ENCODE measurements at places on chromosomes 5 and 9.

DNA sequence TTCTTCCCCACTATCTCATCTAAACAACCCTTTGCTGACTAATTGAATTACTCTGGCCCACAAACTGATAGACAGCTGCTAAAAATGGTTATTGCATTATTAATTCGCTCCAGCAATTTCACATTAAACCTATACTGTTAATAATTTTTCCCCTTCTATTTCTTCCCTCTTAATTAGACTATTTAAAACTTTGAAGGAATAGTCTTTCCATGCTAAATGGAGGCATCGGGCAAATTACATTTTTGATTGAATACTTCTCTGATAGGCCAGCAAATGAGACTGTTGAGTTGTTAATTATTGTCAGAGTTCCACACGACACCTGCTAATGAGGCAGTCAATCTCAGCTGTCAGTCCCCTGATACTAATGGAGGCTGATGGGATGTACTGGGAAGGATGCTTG is 242.5 kb downstream of the TRIM32 start:
- no peak for DNase-seq

DNA sequence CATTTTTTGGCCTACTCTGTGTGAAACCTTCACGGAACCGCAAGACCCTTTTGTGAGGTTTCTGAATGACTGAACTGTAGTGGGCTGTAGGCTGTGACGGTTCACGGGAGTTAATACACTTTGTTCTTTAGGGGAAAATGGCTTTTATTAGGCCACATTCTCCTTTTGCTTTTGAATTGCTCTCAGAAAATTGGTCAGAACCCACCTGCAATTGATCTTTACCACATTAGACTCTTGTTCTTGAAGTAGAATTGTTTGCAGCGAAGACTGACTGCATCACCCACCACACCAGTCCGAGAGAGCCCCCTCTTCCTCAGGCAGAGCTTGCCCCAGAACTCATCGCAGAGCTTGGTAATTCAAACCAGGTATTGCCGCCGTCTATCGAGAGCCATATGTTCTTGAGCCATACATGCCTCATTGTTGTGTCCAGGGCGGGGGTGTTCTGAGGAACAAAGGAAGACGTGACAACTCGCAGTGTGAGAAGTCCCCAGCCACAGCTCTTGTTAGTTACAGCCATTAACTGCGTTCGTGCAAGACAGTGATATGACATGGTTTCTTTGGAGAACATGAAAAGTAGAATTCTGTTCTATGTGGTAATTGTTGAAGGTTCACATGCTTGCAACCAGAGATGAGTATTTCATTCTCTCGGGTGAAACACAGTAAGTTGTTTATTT is 166.4 kb upstream of the OTULINL start:
- no peak for DNase-seq

DNA sequence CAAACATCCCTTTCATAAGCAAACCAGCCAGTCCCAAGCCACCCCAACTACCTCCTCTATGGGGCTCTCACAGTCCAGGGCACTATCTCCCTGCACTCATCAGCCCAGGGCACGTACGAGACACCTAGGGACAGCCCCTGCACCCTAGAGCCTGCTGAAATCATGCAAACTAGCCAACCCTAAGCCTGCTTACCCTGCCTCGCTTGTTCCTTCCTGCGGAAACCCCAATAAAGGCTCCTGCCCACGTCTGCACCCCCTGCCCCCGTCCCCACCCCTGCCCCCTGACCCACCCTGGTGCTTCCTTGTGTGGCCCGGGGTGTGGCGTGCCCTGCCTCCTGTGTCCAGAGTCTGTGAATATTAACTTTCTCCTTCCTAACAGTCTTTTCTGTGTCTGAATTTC is 135.9 kb downstream of the GADD45G start:
- DNase-seq: no peak

- DNase-seq: no peak
Observed at GRCh38 chr9:116643691-116644090, 43.4 kb upstream of the TRIM32 start.

DNA sequence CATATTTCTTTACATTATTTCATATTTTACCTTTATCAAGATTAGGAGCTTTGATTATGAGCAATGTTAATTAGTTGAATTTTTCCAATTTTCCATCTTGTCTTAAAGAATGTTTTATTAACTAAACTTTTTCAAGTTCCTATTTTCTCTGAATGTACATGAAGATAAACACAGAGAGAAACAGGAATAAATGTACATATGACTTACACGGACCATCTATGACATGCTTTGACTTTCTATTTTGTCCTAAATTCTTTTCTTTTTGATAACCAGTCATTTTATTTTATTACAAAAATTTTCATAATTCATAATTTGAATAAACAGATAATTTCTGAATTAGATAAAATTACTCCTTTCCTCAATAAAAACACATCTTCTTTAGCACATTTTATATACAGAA is 1038.8 kb upstream of the ARRDC3 start:
- no peak for DNase-seq

- no peak for DNase-seq
Observed at GRCh38 chr5:158809310-158809850, 290.3 kb downstream of the EBF1 start.

DNA sequence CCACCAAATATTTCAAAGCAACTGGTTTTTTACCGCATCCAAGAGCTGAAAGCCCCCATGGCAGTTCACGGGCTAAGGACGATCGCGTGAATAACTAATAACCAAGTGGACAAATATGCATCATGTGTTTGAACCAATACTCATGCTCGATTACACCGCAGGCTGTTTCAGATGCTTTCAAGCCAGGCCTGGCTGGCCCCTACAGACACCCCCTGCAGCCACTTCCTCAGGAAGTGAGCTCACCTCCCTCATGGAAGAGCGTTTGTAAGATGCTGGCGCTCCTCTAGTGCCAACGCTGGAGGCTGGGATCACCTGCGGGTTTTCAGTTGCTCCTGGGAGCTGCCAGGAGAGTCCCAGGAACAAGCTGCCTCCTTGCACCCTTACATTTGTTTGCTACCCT is 53.9 kb upstream of the PTCH1 start:
- no peak for DNase-seq

GRCh38 chr5:26470439-26470838 is 567.9 kb downstream of the CDH9 start:
- no peak for DNase-seq

- DNase-seq: no peak
Observed at GRCh38 chr9:129442803-129443511, 177.9 kb downstream of the C9orf50 start.

DNA sequence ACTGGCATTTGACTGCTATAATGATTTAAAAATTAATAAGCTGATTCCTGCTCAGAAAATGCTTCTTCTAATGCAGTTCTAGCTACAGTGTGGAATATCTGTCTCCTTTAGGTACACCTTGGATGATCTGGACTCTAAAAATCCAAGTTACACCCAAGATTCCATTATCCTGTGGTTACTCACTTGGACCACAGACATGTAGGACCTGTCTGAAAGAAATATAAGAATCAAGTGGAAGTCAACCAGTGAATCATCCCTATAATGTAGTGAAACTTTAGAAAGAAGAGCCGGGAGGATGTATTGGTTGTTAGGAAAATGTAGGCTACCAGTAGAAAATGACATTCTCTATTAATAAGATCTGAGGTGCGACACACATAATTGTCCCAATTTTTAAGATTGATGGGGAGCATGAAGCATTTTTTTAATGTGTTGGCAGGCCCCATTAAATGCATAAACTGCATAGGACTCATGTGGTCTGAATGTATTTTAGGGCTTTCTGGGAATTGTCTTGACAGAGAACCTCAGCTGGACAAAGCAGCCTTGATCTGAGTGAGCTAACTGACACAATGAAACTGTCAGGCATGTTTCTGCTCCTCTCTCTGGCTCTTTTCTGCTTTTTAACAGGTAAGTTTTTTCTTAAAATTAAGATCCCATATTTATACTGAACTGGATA is at the start of gene SPINK6:
Gene SPINK6, plus strand, starts transcription at position 512 of the 673 bp plus-strand sequence. Its CDS starts 55 bp downstream, at position 567.
- DNase-seq: no peak

- DNase-seq: no peak
Observed at GRCh38 chr9:87464992-87465378, 32.7 kb upstream of the DAPK1 start.

- no peak for DNase-seq
Observed at GRCh38 chr5:53302529-53302928, 177.9 kb upstream of the FST start.

DNA sequence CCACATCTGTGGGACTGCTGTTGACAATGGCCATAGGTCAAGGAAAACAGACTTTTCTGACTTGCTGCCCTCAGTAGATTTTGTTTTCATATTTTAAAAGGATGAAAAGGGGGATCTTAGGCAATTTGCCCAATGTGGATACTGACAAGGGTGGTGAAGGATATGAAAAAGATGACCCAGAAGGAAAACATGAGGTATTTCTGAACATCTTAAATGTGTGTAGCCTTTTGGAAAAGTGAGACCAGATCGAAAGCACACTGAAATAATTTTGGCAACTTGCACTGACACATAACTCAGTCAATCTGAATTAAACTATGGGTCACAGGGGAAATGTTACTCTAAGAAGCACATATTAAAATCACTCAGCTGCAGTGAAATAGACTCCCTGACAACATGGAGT is 1793.0 kb upstream of the ACO1 start:
- no peak for DNase-seq

GRCh38 chr5:29169886-29170285 is 2023.6 kb upstream of the CDH6 start:
- DNase-seq: peak; percentile 52

DNA sequence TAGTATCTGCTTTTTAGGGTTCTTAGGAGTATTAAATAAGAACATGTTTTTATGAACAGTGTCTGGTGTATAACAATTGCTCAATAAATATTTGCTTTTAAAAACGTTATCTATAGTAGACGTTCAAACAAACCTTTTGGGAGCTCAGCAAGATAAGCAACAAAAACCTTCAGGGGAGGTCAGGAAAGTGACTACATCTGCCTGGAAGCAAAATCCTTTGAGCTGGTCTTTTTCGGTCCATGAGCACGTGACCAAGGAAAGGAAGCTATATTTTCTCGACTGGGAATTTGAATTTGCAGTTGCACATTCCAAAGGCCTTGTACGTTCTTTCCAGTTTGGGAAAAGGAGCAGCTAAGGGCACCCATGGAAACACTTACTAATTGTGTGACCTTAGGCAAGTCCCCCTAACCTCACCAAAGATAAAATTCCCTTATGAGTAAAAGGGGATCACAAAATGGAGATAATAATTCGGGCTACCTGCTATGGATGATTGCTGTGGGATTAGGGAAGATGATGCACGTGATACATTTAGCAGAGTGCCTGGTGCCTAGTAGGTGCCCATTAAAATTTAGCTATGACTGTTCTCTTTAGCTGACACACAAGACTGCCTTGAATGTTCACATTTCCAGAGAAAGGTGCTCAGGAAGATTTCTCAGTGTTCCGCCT is 45.4 kb downstream of the PTTG1 start:
- no peak for DNase-seq

DNA sequence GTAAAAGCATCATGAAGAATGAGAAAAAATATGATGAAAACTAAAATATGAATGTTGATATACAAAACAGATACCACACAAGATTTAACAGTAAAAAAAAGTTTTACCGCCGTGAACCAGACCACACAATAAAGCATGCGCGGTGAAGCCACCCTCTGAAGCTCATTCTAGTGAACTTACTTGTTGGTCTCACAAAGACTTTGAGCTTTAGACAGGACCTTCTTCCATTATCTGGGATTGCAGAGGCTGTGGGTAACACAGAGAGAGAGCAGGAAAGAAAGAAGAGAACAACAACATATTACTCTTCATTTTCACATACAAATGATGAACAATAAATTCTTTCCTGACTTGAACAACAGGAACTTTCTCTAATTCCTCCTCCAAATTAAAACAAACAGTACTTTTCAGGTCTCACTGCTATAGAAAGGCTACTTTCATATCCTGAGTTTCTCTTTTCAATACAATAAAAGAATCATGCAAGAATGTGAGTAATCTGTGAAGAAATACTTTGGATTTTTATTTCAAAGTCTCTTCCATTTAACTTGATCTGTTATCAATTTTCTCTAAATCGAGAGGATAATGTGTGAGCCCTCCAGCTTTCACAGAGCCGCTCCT is 283.1 kb downstream of the EFNA5 start:
- no peak for DNase-seq

DNA sequence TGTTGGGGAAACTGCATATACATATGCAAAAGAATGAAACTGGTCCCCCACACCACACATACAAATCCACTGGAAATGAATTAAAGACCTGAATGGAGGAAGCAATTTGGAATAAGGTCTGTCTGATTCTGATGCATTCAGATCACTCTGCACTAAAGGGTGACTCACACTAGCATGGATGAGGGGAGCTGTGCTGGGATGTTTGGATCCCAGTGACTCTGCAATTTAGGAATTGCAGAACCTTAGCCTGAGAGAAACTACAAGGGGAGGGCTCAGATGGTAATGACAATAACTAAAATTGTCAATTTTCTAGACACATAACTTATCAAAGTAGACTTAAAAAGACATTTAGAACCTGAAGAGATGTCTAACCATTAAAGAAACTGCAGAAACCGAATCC is 312.0 kb downstream of the CDK5RAP2 start:
- no peak for DNase-seq

- DNase-seq: no peak
Observed at GRCh38 chr9:4567601-4568000, 77.3 kb downstream of the SLC1A1 start.

- DNase-seq: no peak
Observed at GRCh38 chr5:8417316-8418048, 548.5 kb downstream of the MTRR start.

GRCh38 chr9:111661802-111662521 is 557 bp downstream of the GNG10 start:
- peak; percentile 55 for DNase-seq

DNA sequence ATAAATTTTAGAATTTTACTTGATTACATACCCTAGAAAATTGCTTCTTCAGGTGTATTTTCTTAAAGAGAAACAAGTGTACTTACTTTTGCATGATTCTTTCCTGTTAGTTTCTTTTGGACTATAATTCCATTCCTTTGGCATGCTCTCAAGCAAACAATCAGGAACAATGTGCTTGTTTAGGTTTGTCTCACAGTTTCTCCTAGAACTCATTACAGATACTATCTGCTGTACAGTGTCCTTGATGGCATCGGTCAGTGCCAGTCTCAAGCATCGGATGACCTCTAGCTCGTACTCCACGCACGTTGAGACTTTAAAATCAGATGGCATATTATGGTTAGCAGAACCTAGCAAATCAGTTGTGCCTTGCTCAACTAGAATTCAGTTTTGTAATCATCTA is 214.9 kb downstream of the KIAA0825 start:
- no peak for DNase-seq

GRCh38 chr9:120486347-120486746 is 93.6 kb downstream of the CDK5RAP2 start:
- no peak for DNase-seq

- DNase-seq: no peak
Observed at GRCh38 chr9:135328485-135329417, 150.8 kb upstream of the PPP1R26 start.

DNA sequence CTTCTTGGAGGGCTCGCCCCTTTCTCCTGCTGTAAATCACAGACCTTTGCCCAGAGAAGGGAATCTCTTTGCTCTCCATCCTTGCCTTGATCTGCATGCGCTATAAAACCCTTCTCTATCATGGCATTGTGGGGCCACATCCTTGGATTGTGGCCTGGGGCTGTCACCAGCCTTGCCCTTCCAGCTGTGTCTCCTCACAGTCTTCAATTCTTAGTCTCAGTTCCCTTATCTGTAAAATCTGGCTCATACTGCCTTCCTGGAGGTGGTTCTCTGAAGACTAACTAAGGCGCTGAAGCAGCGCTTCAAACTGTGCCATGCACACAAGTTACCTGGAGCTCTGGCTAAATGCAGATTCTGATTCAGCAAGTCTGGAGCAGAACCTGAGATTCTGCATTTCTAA is 53.4 kb upstream of the RARS1 start:
- DNase-seq: no peak

GRCh38 chr9:68895741-68896478 is 118.0 kb downstream of the PRKACG start:
- no peak for DNase-seq

Data from femur (tissue), 1 donor.